ENCODE measurements at places on chromosomes 4 and X.

DNA sequence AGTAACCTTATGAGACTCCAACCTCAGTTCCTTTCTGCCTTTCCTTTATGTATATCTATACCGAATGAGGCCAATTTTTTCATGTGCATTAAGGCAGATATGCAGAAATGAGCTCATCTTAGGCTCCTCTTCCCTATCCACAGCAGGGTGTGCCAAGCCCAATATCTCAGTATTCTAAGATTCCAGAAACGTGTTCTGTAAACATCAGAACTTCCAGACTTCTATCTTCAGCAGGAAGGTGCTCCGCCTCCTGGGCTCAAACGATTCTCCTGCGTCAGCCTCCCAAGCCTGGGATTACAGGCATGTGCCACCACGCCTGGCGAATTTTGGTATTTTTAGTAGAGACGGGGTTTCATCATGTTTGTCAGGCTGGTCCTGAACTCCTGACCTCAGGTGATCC, 31.0 kb upstream of the CCNG2 start:
- DNase-seq = no peak

DNA sequence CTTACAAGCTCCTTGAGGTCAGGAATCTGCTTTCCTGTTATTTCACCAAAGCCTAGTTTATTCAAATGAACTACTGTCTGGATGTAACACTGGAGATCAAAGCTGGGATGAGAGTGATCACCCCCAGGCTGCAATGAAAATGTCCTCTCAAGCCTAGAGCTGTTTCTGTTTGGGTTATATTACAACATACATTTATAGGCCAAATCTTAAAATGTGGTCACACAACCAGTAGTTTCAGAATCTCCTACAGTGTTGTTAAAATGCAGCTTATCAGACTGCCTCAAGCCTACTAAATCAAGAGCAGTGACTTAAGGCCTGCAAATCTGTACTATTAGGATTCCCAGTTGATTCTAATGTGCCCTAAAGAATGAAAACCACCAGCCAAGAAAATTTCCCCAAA, 207.5 kb downstream of the PAPSS1 start:
- no peak for DNase-seq

GRCh38 chr4:1331591-1332353, 15.2 kb upstream of the UVSSA start:
- no peak for DNase-seq

DNA sequence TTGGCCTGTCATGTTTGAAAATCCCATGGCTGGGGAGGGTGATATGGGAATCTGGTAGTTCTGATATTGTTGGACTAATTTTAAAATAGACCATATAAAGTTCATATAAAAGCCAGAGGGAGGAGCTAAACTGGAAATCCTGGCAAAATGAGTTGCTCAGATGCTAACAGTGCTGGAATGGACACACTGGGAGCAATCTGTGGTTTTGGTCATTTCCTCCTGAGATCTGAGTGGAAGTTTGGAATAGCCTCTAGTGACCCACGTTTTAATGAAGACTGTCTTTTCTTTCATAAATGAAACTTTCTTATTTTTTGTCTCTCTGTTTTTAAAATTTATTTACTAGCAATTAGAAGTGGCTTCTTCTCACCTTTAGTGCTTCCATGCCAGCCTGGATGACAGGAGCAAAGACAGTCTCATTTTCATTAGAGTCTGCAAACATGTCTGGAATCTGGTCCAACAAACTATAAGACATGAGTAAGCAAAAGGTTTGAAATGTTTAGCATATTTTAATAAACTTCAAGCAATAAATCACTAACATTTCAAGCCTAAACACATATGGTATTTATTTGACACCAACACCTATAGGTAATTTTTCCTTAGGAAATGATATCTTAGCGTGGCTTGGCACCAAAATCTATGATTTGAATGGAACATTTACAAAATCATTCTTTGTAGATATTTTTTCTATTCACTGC, 66.6 kb downstream of the METTL14 start:
- no peak for DNase-seq

DNA sequence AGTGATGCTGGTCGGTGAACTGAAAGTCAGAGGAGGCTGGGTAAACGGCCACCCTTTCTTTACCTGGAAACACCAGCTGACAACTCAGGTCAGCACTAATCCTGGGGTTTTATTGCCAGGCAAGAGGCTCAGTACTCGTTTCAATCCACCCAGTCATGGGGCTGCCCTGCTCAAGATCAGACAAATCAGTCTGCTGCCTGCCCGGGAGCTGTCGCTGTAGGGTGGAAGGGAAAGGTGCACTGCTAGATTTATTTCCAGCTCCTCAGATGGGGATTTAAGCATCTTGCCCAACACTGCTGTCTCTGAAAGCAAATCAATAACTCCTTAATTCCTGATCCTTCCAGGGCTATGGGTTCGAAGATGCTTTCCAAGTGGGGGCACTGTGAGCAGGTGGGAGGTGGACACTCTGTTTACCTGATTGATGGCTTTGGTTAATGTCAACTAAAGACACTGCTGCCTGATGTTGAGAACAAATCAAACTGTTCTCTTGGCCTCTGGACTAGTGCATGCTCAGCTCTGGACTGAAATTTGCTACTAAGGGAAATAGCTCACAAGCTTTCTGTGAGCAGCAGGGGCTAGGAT, 59.3 kb downstream of the PHKA2 start:
- DNase-seq = no peak
